A172 (cell line): ENCODE measurements at places on chromosomes 5 and 9.

GRCh38 chr5:8474569-8474930 is 605.6 kb downstream of the MTRR start:
- no peak for DNase-seq

GRCh38 chr5:122089096-122090013 is 11.3 kb upstream of the LOX start:
- peak; percentile 88 for DNase-seq

DNA sequence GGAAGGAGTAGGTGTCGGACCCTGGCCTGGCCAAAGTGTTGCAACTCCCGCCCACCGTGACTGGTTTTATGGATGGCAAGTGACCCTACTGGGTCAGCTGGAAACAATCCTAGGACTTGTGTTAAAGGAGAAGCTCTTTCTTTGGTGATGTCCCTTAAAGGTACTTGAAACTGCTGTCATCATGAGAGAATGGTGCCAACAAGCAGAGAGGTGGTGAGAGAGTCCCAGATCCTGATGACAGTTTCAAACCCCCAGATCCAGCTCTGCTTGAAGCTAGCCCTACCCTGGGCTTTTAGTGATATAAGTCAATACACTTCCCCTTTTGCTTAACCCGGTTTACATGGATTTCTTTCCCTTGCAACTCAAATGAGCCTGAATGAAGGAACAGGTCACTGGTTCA is 72.5 kb upstream of the UBTD2 start:
- DNase-seq: no peak

DNA sequence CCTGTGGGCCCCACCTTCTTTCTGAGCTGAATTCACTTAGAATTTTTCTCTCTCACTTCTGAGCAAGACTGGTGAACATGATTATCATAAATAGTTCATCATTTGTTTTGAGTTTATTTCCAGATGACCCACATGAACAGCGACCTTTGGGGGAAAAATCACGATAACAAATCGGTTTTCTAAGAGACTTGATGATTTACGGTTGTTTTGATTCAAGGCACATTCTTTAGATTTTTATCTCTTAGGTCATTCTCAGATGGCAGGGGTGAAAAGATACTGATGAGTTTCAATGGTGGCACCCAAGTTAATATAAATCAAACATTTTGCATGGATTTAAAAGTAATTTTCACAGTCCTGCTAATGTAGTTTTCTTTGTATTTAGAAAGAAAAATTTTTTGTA is 95.1 kb downstream of the DMXL1 start:
- DNase-seq: peak; percentile 35

DNA sequence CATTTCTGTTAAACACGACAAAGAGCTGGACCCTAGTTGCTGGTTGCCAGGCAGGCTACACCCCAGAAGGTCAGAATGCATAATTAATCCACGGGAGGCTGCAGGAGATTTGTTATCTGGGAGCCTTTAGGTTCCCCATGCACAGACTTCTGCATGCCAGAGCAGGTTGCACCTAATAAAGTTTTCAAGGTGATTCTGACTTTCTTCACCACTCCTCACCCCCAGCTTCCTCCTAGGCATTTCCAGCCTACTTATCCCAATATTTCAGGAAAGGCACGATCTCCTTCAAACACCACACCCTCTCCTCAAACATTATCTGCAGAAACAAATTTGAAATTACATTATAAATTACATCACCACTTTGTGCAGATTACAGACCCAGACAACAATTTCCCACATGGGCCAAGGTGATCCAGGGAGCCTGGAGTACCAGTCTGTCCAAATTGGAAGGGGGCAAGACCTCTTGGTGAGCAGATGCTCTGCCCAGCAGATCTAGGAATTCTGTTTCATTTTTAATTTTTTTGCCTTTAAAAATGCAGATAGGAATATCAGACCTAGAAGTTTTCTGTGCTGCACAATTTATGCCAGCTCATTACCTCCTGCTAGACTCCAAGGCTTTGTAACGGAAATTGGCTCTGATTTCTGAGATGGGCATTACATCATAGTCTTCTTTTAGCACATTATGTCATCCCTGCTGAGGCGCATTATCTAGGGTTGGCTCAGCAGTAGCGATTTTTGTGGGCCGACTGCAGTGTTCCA is 363.4 kb upstream of the SLC30A5 start:
- peak; percentile 84 for DNase-seq

DNA sequence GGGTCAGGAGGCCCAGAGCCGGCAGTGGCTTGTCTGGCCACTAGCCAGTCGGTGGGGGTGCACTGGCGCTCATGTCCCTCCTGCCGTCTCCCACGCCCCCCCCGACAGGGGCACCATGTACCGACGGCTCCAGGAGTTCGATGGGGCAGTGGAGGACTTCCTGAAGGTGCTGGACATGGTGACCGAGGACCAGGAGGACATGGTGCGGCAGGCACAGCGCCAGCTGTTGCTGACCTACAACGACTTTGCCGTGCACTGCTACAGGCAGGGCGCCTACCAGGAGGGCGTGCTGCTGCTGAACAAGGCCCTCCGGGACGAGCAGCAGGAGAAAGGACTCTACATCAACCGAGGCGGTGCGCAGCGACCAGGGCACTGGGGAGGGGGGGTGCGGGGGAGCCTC is 8.1 kb downstream of the TTC16 start:
- no peak for DNase-seq

DNA sequence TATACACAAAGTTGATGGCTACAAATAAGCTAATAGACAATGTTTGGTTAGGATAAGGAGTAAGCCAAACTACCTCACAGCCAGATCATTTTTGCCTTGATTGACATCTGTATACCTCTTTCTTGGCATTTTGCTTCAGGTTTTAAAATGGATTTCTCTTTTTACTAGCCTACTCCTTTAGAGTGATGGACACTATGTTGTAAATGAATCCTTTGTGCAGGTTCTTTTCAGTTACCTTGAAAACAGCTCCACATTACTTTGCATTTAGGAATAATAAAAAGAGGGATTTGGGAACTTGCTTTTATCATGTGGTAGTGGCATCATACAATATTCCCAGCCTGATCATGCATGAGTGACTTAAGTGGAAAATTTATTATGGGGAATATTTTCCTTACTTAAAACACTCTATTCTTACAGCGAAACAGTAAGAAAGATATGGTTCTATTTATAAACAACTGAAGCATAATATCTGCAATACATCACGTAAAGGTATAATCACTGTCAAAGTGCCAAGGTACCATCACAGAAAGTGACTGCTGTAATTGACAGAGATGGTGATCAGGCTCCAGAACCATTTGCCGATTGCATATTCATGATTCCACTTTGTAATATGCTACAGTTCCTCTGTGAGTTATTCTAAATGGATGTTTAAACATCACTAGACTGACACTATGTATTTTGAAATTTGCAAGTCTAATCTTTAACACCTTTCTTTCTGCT is 327.0 kb downstream of the DMRTA1 start:
- DNase-seq: no peak

DNA sequence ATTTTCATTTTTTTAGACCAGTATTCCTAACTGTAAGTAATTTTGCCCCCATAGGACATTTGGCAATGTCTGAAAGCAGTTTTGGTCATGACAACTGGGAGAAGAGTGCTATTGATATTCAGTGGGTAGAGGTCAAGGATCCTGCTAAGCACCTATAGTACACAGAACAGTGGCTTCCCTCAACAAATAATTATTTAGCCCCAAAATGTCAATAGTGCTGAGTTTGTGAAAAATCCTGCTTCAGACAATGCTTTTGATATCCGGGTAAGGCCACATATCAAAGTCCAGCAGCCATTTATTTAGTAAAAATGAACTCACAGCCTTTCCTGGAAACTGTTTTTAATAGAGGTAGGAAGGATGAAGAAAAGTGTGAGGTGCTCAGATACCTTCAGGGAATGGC is 8.1 kb upstream of the TARS1 start:
- DNase-seq: no peak

DNA sequence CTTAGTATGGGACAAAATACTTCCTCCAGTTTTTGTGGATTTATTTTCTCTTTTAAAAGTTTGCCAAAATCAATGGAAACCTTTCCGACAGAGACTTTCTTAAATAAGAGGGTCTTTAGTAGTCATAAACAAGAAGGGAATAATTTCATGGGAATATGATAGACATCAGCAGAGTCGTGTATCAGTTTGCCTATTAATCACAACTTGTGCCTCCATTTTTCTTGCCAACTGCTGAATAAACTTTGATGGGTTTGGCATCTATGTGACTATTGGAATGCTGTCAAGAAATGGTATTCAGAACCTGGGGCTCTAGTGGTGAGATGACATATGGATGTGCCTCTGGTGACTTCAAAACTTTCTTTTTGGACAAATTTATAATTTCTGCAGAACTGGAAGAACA is 1668.2 kb downstream of the MAT2B start:
- no peak for DNase-seq

DNA sequence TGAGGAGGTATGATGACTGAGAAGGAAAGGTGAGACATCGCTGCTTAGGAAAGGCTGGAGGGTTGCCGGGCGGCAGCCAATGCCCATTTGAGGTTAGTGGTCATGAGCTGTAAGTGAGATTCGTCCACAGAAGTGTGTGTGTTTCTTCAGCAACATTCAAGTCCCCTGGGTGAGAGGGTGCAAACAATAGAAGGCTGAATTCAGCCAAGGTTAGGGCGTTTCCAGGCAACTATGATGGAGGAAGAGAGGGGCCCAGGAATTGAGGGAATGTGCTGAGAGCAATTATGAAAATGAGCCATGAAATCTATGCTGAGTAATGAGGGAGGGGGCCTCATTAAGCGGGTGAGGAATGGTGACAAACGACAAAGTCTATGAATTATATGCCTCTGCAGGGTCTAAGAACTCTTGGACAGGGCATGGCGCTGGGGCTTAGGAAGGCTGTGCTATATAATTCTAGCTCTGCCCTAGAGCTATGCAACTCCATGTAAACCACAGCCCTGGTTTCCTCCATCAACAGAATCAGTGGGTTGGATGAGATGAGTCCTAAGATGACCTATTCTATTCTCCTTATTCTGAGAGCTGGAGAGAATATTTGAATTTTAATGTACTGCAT is 96.0 kb downstream of the SLIT3 start:
- DNase-seq: no peak

DNA sequence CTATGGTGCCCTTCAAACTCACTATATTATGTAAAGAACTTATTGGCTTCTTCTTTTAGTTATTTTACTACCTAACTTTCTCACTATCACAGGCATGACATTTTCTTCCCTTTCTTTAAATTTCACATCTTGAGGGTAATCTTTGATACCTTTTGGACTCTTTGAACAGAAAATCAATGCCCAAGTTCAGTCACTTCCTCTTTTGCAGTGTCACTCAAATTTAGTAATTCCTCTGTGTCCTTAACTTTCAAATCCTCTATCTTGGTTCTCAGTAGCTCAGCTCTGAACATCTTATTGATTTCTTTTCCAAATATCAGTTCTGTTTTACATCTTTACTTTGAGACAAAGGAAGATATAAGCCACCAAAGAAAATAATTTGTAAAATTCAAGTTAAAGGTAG is 25.5 kb downstream of the CNTLN start:
- no peak for DNase-seq

DNA sequence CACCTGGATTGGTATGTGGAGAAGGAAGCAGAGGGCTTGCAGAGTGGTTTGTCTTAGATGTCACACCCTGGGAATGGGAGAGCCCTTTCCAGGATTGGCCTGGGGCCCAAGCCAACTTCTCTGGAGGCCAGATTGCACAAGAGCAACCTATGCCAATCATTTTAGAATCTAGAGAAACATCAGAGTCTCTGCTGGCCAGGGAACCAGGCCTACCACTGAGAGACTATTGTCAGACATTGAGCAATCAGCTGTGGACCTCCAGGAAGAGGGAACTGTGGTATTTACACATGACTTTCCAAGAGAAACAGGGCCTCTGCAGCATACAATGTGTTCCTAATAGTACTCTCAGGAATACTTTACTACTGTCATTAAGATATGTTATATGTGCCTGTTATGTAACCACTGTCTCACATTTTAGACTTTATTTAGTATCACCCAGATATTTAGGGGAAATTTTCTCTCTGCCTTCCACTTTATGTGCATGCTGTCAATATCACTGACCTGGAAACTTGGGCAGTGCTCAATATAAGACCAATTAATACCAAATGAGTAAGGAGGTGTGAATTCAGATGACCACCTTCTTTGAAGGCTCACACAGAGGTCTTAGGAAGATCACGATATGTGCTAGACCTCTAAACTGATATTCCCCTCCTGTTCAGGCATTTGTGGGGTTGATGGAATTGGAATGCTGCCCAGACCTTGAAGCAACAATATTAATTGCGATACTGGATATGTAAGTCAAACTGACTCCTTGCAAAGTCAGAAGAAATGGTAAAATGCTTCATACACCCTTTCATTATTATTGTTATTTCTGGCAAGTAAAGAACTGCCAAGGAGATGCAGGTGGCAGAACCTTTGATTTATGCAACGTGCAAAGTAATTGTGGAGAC is 20.5 kb upstream of the CCL28 start:
- peak; percentile 63 for DNase-seq

- DNase-seq: no peak
These were observed 11.8 kb upstream of the CD180 start for GRCh38 chr5:67208403-67208802.

- no peak for DNase-seq
These were observed 171.7 kb downstream of the COL23A1 start for GRCh38 chr5:178418471-178419010.

GRCh38 chr5:72125941-72126620 is 18.8 kb downstream of the MAP1B start:
- DNase-seq: no peak

GRCh38 chr9:76618762-76619161 is 145.5 kb upstream of the PCA3 start:
- DNase-seq: no peak

DNA sequence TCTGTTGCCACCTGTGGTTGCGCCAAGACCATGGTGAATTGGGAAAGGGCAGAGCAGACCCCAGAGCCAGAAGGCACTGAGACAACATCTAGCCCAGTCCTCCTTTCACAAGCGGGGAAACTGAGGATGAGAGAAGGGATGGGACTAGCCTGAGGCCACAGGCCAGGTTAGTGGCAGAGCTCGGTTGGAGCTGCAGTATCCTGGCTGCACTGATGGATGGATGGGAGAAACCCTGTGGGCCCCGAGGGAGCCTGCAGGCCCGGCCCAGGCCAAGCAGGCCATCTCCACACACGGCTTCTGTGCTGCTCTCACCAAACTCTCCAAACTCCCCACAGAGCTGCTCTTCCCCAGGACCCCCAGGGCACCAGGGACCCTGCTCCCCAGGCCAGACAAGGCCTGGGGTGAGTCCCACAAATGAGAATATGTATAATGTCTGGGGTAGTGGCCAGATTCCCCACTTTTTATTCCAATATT is 60.2 kb downstream of the TSTD2 start:
- no peak for DNase-seq

- DNase-seq: peak; percentile 75
These were observed 61.7 kb downstream of the TRIO start for GRCh38 chr5:14204785-14205321.

GRCh38 chr5:56286015-56286884 is 53.1 kb upstream of the ANKRD55 start:
- DNase-seq: no peak

GRCh38 chr5:180085837-180086236 is 14.3 kb upstream of the RNF130 start:
- DNase-seq: no peak

- DNase-seq: no peak
These were observed 1352.9 kb upstream of the CDH9 start for GRCh38 chr5:28391277-28391676.
